ENCODE measurements at places on chromosomes 5 and 9. TPM values are rescaled to one million over a fixed set of nuclear protein-coding genes. Genes with fewer than 3 reads are reported as not detected.

Gene GADD45G
- 23.8 TPM for total RNA-seq

Gene NNT
- total RNA-seq = 63.8 TPM

Gene SKIC3
- 54.0 TPM for total RNA-seq

Gene SHOC1
- total RNA-seq = not detected

Gene SAP30L
- total RNA-seq = 53.9 TPM

DNA sequence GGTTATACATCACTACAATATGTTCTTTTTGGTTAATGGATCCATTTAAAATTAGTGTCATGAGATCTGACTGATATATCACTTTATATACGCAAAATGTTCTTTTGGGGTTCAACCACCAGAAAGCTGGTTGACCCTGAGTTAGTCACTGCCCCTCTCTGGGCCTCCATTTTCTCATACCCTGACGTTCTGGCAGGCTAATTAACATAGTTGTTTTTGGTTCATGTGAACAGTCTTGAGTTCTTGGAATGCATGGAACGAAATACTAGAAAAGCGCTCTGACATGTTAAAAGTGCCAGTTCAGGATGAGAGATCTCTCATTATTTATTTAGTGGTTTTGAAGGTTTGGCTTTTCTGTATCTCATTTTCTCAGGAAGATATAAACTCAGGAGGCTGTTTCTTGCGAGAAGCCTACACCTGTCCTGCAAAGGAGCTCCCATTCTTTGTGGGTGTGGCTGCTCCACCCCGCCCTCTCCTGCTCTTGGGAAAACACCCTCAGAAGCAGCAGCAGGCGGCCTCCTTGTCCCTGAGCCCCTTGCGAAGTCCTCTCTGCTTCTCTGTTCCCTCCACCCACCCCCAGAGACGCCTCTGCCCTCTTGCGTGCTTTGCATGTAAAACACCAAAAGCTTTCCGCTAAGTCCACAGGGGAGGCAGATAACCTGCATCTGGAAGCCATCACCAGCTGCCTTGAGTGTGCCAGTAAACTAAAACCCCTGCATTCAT is 302.4 kb upstream of the PANK3 start:
- DNase-seq = no peak

DNA sequence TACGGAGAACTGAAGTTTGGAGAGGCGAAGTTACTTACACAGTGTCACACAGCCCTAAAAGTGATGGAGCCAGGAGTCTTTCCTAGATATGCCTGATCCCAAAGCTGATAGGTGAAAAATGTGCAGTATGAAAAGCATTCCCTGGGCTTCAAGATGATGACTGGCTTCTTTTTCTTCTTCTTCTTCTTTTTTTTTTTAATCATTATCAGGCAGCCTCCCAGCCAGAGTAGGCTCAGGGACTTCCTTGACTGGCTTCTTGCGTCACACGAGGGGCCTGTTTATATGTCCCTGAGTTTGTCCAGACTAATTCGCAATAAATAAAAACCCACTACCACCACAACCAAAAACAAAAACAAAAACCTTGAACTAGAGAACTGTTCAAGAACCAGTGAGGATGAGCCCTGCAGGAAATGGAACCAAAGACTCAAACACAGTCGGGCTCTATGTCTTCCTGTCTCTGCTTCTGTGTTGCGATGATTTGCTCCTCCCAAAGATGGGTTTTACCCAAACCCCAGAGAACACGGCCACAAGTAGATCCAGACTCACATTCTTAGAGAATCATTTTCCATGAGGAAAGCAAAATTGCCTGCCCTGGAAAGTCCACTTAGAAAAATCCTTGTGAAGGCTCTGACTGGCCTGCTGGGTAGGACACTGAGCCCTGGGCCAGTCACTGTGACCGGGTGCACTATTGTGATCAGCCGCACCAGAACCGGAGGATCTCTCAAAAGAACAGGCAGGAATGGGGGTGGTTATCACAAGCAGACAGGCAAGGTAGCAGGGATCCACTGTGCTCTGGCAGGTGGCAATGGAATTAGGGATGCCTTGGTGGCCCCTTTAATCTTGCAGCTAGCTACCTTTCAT is 38.0 kb upstream of the ADAM19 start:
- no peak for DNase-seq

DNA sequence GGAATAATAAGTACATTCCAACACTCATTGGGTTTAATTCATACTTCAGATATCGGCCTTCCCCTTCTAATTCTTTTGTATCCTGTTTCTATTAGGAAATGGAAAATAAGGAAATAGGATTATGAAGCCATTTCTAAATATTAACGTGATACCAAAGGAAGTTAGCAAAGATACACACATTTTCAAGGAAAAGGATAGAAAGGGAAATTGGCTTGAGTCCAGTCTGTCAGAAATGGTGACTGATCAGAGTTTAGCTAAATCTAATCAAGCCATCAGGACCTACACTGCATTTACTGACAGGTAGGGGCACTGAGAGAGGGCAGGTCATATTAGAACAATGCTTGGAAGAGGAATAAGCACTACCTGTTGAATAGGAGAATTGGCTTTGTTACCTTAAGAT is 3.1 kb downstream of the TRPM3 start:
- no peak for DNase-seq

GRCh38 chr5:94745786-94746730 is 127.6 kb downstream of the SLF1 start:
- no peak for DNase-seq

GRCh38 chr5:145921211-145921610 is 15.2 kb upstream of the SH3RF2 start:
- no peak for DNase-seq

GRCh38 chr9:101333490-101333889 is 51.3 kb downstream of the BAAT start:
- DNase-seq = no peak

DNA sequence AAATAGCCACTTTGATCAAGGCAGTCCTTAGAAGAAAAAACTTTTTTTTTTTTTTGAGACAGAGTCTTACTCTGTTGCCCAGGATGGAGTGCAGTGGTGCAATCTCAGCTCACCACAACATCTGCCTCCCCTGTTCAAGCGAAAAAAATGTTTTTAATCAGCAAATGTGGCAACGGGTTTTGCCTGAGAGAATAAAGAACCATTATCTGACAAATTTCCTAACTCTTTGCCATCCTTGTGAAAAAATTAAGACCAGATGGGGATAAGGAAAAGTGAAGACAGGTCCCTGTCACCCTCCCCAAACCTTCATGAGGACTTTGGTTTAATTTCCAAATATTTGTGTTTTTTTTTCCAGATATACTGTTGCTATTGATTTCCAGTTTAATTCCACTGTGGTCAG is 107.3 kb upstream of the SPOCK1 start:
- no peak for DNase-seq
